ENCODE measurements at places on chromosomes 4 and X.

- DNase-seq = peak; percentile 47
Measured at GRCh38 chr4:107125496-107125895, 89.4 kb upstream of the DKK2 start.

GRCh38 chr4:166458756-166459155 is 585.7 kb downstream of the TLL1 start:
- peak; percentile 90 for DNase-seq

- no peak for DNase-seq
Measured at GRCh38 chrX:150063138-150063518, 124.8 kb upstream of the EOLA2 start.

GRCh38 chrX:135396109-135396508 is 25.6 kb upstream of the SMIM10L2A start:
- peak; percentile 58 for DNase-seq

DNA sequence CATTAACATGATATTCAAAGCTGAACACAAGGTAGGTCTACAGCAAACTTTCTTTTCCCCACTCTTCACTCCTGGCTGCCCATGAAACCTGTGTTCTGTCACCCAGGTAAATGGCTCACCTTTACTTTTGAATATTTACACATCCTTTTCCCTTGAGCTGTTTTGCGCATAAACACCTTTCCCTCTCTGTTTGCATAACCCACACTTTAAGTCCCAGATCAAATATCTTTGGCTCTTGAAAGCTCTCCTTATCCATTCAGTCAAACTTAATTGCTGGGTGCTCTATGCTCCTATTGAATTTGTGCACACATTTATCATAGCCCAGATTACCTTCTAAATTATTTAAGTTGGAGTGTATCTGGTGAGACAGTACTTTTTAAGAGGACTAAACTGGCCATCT is 51.7 kb upstream of the ATP8A1 start:
- DNase-seq = no peak
